NCI-H1048 (cell line): ENCODE measurements at places on chromosomes 1 and 21.

GRCh38 chr1:217253985-217254384 lies 376.9 kb downstream of the GPATCH2 start:
- DNase-seq, result no peak

- DNase-seq, result no peak
Observed at GRCh38 chr21:45994086-45994661, 12.6 kb downstream of the COL6A1 start.

- DNase-seq, result no peak
Observed at GRCh38 chr21:28615276-28615675, 377.4 kb downstream of the LTN1 start.

- DNase-seq, result no peak
Observed at GRCh38 chr21:33317145-33317544, 7.6 kb upstream of the IFNAR1 start.

DNA sequence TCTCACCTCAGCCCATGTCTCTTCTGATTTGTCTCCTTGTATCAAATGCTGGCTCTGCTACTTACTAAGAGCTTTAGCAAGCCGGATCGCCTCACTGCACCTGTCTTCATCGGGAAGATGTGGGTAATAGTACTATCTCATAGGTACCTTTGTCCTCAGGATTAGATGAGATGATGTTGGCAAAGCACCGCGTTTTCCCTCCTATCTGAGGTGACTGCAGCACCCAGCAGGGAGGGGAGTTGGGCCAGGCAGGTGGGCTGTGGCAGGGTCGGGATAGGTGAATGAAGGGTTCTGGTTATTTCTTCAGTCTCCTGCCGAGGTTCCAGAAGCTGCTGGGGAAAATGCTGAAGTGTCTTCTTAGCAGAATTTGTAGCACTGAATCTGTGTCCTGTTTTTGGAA lies 5.2 kb downstream of the OPRD1 start:
- no peak for DNase-seq

- DNase-seq, result no peak
Observed at GRCh38 chr21:31665397-31665796, 5.9 kb downstream of the SOD1 start.

DNA sequence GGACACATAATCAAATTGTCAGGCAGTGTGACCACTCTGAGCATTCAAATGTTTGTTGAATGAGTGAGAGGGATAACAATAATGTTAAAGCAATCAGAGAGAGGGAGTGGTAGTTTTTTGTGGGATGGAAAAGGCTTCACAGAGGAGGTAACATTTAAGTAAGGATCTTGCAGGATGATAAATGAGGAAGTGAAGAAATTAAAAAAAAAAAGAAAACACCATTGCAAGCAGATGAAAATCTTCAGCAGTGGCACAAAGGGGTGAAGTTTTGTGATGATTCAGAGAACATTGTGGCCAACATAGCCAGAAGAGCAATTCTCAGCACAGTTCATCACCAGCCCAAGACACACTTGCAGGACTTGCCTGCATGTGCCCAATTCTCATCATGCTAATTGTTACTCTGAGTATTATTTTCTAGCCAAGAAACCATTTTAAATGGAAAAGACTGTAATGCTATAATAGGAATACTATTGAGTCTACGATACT lies 35.0 kb downstream of the OVGP1 start:
- DNase-seq, result no peak

DNA sequence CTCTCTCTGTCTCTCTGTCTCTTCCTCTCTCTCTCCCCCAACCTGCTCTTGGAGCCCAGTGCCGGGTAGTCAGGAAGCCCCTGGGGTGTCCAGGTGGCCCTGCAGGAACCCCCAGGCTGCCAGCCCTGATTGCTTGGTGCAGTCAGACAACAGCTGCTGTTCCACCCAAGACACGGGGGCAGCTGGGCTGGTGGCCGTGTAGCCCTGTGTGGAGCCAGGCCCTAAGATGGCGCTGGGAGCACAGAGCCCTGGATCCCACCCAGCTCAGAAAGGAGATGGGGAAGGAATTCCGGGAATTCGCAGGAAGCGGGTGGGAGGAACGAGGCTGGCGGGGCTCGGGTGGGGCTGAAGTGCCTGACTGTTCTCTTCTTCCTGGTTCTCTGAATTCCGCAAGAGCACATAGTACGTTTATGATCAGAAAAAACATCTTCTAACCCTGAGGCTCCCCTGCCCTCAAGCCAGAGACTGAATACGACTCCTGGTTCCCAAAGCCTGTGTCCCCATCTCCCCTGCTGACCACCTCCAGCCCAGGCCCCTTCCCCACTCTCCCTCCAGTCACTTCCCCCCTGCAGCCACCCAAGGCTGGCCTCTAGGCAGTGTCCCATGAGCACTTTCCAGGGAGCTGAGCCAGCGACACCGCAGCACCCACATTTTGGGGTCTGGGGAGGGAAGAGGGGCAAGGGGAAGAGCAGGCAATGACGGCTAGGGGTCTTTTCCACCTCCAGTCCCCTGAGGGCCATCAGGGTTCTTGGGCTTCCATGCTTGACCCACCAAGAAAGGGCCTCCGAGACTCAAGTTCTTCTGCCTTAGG lies 55.0 kb downstream of the WNT9A start:
- DNase-seq, result no peak

DNA sequence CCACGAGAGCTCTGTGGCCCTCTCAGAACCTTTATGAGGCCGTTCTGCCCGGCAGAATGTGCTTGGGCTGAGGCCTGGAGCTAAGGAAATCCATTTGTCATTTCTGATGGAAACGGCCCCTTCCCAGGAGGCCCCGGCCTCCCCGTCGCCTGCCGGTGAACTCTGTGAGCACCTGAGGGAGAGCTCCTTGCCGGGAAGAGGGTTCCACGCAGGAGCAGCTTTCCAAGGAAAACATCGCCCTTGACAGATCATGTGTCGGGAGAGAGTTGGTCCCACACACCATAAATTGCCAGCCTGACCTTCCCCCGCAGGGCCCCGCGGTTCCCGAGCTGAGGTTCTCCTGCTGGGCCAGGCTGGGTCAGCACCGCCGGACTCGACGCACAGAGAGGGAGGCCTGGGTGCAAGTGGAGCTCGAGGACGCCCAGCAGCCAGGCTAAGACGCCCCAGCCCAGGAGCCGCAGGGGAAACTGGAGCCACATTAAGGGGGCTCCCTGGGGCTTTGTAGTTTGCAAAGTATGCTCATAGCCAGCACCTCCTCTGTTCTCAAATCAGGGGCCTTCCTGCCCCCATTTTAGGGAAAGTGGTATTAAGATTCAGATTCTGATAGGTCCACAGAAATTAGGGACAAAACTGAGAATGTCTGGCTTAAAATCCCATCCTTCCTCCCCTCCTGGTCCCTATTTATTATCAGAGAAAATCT lies 239.5 kb downstream of the FOXD2 start:
- no peak for DNase-seq

- DNase-seq, result no peak
Observed at GRCh38 chr1:16153096-16153998, 2.5 kb downstream of the EPHA2 start.

DNA sequence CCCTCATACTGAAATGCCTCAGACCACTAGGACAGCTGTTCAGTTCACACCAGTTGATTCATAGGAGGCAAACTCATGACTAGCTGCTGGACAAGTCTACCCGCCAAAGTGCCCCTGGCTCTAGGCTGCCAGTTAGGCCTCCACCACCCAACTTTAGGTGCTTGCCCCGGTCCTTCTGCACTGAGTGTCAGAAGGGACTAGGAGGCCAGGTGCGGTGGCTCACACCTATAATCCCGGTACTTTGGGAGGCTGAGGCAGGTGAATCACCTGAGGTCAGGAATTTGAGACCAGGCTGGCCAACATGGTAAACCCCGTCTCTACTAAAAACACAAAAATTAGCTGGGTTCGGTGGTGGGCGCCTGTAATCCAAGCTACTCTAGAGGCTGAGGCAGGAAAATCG lies 18.9 kb downstream of the LY9 start:
- no peak for DNase-seq

DNA sequence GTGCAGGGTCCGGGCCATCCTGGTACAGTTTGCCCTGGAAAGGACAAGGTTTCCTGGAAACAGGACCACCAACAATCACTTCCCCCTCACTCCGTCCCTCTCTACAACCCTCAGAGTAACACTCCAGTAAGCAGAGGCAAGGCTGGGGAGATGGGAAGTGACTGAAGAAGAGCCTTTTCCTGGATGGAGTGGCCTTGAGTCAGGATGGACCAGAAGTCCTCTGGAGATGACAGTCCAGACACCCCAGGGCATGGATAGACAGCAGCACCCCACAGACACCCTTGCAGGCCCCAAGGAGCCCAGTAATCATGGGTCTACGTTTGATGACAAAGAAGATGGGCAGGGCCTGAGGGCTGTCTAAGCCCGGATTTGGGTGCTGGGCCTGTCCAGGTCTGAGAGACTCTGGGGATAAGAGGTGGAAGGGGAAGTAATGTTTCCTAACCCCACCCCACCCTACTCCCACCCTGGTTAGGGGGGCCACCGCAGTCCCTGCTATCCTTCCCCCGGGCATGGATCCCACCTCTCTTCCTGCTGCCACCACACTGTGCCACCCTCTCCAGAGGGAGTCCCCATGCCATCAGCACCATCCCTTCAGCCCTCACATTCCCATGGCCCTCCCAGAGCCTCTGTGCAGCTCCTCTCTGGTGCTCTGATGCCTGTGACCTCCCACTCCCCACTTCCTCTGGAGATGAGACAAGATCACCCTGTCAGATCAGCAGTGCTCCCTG lies 7.2 kb upstream of the S100A8 start:
- no peak for DNase-seq

GRCh38 chr1:78297836-78298235 lies 192.9 kb upstream of the PTGFR start:
- DNase-seq, result no peak

GRCh38 chr1:209462433-209462832 lies 121.1 kb upstream of the CAMK1G start:
- DNase-seq, result no peak

GRCh38 chr1:19407494-19408096 lies 77.7 kb downstream of the CAPZB start:
- DNase-seq, result no peak

- no peak for DNase-seq
Observed at GRCh38 chr21:38712071-38712470, 93.7 kb upstream of the ETS2 start.

GRCh38 chr1:180579961-180580611 lies 21.3 kb downstream of the OVAAL start:
- DNase-seq, result no peak

- DNase-seq, result no peak
Observed at GRCh38 chr1:242432491-242433095, 91.9 kb downstream of the PLD5 start.

- no peak for DNase-seq
Observed at GRCh38 chr1:90959352-90960206, 62.3 kb downstream of the ZNF644 start.

GRCh38 chr1:30847358-30847972 lies 61.1 kb downstream of the SDC3 start:
- DNase-seq, result no peak

- no peak for DNase-seq
Observed at GRCh38 chr1:196890668-196891067, 2.8 kb downstream of the CFHR4 start.

GRCh38 chr1:1620433-1621139 lies 5.3 kb downstream of the MIB2 start:
- no peak for DNase-seq

DNA sequence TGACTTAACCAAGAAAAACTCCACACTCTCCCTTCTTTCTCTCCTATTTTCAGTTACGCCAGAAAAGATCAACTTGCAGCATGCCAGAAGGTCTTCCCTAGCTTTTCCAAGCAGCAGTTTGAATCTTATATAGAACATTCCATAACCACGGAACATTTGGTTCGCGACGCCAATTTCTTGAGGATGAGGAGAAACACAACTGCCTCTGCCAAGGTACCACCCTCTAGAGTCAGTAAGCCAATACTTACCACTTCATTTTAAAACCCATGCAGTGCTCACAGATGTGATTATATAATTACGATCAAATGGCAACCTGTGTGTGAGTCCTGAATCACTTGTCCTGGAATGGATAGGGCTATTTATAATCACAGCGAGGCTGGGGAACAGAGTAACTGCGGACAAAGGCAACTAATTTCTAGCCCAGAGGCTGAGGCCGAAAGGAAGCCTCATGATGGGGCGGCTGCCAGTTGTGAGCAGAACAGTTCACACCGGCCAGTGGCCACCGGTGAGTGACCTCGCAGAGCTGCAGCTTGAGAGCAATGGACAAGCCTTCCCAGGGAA lies 43.2 kb upstream of the BACE2 start:
- no peak for DNase-seq

- no peak for DNase-seq
Observed at GRCh38 chr1:85396194-85396593, 68.8 kb downstream of the DDAH1 start.

DNA sequence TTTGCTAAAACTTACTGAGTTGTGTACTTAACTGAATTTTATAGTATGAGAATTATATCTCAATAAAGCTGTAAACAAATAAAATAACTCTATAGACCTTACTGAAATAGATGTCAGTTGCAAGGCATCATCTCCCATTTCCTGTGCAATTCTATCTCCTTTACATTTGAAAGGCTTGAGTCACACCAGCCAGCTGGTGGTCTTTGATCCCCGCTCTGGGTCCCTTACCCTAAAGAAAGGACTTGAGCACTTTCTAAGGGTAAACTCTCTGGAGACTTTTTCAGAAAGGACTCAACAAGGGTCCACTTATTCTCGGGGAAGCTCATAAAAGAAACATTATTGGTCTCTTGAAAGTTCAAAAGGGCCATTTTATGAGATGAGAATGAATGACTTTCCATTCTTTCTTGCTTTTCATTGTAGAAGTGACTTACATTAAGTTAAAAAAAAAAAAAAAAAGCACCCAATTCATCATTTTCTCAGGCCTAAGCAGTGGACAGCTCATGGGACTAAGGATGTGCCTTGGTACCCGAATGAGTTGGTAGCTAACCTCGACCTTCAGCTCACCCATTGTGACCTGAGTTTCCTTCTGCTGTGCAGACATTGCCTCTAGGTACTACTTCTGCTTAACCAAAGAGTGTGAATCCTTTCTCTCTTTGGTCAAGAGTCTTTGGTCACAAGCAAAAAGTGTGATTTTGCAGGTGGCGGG lies 147.0 kb upstream of the COA6 start:
- DNase-seq, result no peak

- DNase-seq, result no peak
Observed at GRCh38 chr1:190563230-190563629, 85.6 kb upstream of the BRINP3 start.

DNA sequence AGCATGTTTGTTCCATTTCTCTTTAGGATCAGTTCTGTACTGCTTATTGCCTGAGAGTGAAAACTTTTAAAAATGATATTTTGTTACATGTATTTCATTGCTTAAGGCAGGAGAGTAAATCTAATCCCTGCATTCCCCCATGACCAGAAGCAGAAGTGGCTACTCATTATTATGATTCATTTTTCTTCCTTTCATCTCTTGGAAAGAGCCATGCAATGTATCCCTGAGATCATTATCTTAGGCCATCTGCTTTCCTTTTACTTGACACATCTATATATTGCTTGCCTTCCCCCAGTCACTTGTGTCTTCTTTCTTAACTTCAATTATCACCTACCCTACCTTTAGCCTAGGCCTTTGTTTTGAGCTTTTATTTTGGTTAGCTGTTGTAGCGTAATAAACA lies 430.4 kb upstream of the CHRM3 start:
- no peak for DNase-seq

GRCh38 chr1:241375886-241376285 lies 18.9 kb upstream of the RGS7 start:
- DNase-seq, result no peak
